Stimulated activated CD4-positive, alpha-beta T cell treated with anti-CD3 and anti-CD28 coated beads, Interleukin-12 subunit alpha, Interleukin-12 subunit beta, amount 100 ng/mL, for 24 hours (primary cell): ENCODE measurements at places on chromosomes 4 and X.

DNA sequence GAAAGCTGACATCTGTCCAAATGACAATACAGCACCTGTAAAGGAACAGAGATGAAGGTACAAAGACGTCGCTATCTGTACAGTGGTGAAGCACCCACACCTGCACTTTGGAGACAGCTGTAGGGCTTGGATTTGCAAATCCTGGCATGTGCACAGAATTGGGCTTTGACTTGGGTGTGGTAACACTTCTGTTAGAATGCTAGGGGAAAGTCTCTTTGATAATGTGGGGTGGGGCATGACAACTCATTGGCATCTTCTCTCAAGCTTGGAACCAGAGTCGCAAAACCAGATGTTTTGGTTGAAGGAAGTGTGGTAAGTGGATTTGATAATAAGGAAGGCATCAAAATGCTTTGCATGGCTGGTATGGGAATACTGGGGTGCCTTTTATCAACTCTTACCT is 55.5 kb downstream of the VCX3B start:
- no peak for DNase-seq

DNA sequence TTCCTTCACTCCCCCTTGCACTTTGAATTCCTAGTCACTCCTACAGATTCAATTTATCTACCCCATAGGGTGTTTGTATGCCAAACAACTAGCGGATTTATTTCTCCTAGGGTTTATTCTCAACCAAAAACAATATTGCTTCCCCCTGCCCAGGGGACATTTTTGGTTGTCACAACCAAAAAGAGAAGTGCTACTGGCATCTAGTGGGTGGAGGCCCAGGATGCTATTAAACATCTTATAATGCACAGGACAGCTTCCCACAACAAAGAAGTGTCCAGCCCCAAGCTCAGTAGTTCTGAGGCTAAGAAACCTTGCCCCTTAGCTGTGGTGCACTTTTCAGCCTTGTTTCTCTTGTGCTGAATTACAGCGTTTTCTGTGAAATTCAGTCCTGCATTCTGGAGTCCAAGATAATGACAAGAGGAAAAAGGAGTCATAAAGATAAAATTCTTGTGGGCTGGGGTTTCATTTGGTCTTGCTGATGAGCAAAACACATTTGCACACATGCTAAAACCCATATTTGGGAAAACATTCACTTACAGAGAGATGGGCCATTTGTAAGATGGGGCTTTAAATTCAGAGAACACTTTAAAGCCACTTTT is 11.2 kb upstream of the SYTL4 start:
- DNase-seq = no peak

- no peak for DNase-seq
These were observed 321.9 kb downstream of the HS3ST1 start for GRCh38 chr4:11106759-11107158.

- DNase-seq = no peak
These were observed 59.4 kb upstream of the FBXW7 start for GRCh38 chr4:152594978-152595925.

DNA sequence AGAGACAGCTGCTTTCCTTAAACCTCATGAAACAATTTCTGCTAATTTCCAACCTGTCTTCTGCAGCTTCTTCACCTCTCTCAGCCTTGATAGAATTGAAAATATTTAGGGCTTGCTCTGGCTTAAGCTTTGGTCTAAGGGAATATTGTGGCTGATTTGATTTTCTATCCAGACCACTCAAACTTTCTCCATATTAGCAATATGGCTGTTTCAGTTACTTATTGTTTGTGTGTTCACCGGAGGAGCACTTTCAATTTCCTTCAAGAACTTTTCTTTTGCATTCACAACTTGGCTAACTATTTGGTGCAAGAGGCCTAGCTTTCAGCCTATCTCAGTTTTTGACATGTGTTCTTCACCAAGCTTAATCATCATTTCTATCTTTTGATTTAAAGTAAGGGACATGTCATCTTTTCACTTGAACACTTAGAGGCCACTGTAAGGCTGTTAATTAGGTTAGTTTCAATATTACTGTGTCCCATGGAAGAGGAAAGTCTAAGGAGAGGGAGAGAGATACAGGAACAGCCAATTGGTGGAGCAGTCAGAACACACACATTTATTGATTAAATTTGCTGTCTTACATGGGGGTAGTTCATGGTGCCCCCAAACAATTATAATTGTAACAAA is 213.2 kb downstream of the RASL11B start:
- DNase-seq = no peak

DNA sequence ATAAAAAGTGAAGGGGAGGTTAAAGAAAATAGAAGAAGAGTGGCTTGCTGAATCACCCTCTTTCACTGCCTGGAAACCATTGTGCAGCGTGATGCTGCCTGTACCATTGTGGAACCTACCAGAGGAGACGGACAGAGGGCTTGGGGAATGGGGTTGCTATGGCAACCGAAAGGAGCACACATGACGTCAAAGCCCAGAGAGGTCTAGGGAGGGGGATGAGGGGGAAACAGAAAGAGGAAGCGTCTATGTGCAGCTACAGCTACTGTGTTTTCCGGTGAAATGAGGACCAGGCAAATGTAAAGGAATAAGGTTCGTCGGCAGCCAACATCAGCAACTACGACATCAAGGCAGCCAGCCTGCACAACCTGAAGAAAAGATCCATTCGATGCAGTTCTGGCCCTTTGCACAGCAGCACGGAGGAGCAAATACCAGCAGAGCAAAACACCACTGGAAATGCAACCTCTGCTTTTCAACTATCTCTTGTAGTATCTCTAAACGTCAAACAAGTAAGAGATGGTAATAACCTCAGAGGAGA is at the start of gene MAPK10:
TSS of gene MAPK10 (minus strand) at position 110 of the 535 bp plus-strand sequence.
- DNase-seq = peak; percentile 17

GRCh38 chrX:44332437-44332836 is 11.0 kb downstream of the EFHC2 start:
- DNase-seq = no peak

- DNase-seq = no peak
These were observed 14.0 kb downstream of the STOX2 start for GRCh38 chr4:183919141-183919540.

DNA sequence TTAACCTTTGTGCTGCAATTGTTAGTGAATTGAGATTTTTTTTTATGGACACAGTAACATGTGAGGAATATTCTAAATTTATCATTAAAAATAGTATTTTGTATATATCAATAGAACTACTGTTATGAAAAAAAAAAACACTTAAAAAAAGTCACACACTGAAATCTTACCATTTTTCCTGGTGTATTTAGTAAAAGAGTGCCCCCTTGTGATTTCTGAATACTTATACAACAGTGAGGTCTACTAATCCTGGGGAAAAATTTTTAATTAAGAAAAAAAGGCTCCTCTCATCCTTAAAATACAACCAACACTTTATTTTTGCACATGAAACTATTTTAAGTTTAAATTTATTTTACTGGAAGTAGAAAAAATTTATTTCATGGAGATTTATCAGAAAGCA is 56.4 kb upstream of the SPOCK3 start:
- DNase-seq = no peak

GRCh38 chrX:18173494-18174180 is 47.0 kb downstream of the BEND2 start:
- DNase-seq = no peak

DNA sequence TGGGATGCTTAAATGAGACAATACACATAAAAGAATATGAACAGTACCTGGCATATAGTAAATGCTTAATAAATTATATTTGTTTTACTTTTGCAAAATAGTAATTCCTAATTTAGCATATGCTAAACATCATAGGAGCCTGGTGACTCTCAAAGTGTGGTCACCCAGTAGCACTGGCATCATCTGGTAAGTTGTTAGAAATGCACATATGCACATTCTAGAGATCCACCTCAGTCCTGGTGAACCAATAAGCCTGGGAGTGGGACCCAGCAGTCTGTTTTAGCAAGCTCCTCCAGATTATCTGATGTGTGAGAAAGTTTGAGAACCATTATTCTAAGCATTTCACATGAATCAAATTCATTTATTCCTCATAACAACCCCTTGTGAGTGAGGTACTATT is 830.4 kb downstream of the RPA4 start:
- DNase-seq = no peak

DNA sequence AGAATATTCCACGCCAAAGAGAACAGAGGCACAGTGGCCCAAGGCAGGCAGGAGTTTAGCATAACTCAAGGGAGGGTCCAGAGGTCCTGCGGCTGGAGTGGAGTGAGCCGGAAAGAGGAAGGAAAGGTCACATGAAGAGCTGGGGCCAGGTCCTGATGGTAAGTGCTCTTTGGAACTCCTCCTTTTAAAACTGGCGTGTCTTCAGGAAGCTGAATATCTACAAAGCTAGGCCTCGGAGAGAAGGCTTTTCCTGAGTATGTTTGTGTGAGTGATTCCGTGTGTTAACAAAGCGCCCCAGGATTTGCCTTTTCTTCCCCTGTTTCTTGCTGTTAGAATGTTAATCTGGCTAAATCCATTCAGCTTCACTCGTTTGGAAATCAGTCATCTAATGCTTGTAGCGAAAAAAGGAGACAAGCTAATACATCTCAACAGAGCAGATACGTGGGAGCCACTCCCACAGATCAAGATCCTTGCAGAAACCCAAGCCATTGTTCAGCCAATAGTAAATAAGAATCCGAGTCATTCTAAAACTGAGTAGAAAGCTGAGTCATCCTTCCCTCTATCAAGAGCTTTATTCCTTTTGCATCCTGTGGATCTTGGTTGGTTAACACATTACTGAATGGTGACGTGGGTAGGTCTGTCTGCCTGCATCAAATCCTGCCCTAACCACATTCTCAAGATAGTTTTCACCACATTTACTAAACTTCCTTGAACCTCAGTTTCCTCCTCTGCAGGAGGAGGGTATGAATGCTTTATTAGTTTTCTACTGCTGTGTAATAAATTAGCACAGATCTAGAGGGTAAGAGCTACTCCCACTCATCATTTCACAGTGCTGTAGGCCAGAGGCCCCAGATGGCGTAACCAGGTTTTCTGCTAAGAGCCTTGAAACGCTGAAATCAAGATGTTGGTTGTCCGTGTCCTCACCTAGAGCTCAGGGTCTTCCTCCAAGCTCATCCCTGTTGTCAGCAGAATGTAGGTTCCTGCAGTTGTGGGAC is 43.2 kb upstream of the RBM47 start:
- DNase-seq = peak; percentile 12

DNA sequence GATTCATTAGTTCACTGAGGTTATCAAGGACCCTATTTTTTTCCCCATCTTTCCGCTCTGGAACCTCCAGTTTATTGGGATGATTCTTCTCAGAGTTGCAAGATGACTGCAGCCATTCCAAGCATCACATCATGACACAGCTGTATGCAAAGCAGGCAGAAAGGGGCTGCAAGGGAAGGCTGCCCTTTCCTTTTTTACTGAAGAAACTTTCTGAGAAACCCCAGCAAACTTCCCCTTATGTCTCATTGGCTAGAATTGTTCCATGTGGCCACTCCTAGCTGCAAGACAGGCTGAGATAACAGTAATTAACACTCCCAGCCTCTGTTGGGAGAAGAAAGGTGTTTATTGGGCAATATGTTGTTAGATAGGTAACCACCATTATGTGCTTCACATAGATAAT is 102.6 kb downstream of the SATL1 start:
- DNase-seq = no peak

DNA sequence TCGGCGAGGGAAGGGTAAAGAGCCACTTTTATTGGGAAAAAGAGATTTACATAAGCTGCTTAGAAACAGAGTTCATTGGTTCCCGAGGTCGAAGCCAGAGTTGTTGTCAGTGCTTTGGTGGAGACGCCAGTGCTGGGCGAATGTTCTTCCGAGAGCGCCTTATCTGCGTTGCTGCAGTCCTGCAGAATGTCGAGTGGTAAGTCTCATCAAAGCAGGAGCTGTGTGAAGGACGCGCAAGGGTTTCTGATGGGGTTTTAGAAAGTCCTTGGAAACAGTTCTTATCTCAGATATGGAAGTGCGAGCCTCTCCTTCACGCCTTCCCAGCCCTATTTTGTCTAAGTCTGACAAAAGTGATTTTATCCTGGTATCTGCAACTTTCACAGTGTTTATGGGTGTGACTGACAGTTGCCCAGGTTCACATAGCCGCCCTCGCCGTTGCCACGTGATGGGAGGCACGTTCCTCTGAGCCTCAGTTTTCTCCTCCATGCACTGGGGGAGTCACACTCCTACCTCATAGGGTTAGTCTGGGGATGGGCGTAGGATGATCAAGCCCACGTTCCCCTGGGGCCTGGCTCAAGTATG is 47.3 kb upstream of the NSG1 start:
- no peak for DNase-seq

- DNase-seq = no peak
These were observed 48.3 kb downstream of the PDK3 start for GRCh38 chrX:24513416-24513815.

DNA sequence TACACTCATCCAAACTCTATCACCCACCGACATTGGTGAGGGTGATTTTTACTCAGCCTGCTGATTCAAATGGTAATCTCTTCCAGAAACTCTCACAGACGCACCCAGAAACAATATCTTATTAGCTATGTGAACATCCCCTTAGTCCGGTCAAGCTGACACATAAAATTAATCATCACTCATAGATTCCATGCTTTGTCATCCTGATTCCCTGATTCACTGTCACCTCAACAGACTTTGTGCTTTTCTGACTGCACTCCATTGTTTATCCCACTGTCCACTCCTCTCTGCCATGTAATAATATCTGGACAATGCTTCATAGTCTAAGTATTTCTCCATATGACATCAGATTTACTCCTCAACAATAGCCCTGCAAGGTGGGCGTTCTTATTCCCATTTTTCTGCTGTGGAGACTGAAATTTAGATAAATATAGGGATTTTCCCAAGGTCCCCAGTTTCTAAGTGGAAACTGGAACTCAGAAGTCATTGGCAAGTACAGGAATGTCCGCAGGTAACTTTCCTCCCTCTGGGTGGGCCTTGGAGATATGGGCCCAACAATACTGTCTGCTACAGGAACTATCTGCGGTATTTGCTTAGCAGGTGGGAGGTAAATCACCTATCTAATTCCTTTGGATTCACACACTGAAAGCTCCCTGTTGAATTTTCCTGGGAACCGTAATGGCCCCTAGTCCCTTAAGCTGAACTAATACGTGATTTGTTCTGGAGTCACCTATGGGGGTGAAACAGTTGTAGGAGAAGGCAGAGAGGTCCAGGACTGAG is 228.6 kb upstream of the BCOR start:
- no peak for DNase-seq

DNA sequence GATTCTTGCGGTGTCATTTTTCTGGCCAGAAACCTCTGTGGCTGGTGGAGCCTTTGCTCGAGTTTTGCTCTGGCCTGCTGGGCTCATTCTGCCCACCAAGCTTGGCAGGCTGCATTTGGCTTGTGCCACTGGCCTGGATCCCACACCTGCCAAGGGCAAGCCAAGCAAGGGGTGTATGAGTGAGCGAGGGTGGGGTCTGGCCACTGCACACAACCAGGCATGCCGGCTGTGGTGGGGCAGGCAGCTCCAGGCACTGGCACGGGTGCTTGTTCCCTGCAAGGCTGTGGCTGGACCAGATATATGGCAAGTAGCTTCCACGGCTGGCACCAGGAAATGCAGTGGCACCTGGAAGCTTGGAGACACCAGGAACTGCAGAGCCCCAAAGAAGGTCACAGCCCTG is 68.6 kb upstream of the PPP3CA start:
- DNase-seq = no peak

- no peak for DNase-seq
These were observed 3.4 kb upstream of the PCDH7 start for GRCh38 chr4:30716681-30717207.
